ENCODE measurements at places on chromosomes 12 and 14.

GRCh38 chr14:68479247-68479646 lies 313.6 kb downstream of the ZFP36L1 start:
- DNase-seq: no peak

DNA sequence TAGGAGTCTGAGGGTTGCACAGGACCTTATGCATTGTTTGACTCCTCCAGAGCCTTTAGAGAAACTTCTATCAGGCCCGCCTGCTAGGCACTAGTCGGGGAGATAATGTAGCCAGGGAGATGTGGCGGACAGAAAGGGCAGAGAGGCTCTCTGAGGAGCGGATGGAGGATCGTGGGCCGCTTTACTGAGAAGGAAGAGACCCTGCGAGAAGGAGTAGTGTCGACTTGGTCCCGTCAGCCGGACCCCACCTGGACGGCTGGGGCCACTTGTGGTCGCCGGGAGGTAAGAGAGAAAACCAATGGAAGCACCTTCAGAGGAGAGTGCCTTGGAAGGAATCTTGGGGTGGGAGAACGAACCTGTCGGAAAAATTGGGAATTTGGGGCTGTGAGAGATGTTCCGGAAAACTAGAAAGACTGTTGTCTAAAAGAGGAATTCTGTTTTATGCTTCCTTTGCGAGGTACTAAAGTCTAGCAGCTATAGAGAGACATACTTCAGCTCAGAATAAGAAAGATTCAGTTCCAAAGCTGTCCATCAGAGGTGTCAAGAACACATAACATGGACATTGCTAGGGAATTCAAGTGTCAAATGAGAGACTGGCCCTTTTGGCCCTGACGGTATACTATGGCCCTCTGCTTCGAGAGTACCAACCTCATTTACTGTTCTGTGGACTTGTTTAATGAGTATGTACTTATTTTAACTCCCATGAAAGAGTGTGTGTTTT lies 660 bp upstream of the MCRS1 start:
- DNase-seq: no peak

- no peak for DNase-seq
Observed at GRCh38 chr12:58458102-58458501, 462.2 kb downstream of the LRIG3 start.

DNA sequence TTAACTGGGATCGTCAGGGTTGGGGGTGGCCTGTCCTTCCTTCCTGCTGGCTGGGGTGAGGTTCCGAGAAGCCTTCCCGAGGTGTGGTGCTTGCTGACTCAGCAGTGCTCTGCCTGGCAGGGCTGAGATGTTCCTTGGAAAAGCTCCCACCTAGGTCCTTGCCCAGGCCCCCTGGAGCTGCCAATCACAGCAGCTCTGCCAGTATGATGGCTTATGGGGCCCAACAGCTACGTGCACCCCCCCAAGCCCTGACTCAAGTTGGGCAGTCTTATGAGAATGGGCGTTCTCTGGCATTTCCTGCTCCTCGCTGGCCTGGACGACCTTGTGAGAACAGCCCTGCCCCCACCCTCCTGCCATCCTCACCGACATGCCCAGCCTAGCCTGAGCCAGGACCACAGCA lies 292.2 kb upstream of the CRY1 start:
- DNase-seq: no peak

DNA sequence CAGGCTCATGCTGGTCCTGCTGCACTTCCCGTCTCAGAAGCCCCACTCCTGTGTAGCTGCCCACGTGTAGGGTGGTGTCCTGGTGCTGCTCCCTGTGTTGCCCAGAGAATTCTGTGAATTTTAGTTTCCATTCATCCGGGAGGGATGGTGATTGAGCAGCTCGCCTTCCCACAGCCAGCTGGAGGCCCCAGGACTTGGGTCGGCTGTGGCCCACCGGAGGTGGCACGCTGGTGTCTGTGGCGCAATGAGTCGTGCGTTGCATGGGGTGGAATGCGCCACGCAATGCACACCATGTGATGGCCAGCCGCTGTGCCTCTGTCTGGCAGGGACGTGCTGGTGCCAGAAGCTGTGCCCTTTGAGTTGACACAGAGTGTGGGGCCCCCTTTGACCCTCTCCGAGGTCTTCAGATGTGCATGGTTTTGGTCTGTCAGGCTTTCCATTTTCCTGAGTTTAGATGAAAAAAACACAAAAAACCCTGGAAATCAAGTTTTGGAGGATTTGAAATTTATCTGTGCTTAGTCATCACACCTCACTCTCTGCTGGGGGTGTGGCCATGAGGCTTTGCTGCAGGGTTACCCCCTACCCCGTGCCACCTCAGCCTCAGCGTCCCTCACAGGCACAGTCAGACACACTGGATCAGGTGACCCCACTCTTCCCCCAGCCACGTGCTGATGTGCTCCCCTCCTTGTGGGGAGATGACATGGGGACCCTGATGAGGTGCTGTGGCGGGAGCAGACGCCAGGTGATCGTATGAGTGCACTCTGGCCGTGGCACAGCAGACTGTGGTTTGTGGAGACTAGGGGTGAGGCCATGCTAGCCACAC lies 64.6 kb downstream of the EP400 start:
- no peak for DNase-seq

GRCh38 chr12:111249018-111249370 lies 119.9 kb downstream of the PHETA1 start:
- no peak for DNase-seq

DNA sequence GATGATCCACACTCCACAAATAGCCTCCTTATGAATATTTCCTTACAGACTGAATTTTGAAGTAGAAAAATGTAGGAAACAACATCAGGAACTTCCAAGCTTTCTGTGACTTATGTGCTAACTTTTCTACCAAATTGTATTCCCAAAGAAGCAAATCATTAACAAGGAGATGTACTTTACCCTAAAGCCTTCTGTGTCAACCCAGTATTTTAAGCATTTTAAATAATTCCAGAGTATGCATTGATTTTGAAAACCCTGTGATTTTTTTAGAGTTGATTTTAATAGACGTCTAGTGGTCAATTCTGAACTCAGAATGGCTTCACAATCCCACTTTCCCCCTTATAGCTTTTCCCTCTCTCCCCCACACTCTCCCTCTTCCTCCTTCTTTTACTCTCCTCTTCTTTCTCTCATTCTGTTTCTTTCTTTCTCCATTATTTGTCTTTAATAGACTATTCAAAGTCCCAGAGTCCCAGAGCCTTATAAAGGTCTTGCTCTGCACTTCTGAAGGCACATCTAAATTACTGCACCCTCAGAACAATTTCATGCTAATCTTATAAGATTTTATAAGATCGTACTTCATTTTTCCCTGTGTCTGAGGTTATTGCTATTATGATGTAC lies 10.1 kb upstream of the MYF6 start:
- DNase-seq: no peak

DNA sequence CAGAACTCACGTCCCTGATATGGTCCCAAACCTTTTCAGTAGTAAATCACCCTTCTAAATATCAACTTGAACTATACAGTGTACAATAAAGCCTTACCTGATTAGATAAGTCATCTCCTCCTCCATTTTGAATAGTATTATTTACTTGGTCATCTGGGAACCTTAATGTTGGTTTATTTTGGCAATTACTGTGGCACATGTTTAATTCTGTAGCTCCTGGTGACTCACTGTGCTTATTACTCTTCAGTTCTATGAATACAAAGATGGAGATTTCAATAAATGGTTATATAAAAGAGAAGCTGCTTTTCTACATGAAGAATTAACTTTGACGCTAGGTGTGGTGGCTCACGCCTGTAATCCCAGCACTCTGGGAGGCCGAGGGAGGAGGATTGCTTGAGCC lies 25.4 kb downstream of the MIS18BP1 start:
- DNase-seq: no peak

- no peak for DNase-seq
Observed at GRCh38 chr14:52706286-52706685, 714 bp upstream of the PSMC6 start.

DNA sequence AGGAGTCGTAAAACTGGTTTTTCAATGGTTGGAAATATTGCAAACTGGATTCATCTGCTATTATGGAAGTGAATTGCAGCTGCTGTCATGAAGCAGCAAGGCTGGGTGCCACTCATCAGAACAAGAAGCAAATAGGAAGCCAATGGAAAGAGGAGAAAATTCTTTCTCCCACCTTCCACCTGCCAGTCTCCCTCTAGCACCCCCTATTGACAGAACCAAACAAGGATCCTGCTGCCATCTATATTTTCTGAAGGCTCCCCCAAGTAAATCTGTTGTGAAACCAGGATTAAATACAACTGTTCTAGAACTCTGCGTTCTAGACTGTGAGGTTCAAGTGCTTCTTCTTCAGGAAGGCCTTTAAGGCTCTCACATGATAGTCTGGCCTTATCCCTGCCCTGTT lies 286.6 kb downstream of the AACS start:
- DNase-seq: no peak

- DNase-seq: no peak
Observed at GRCh38 chr12:63990828-63991547, 146.5 kb downstream of the SRGAP1 start.

GRCh38 chr14:66045572-66046021 lies 440.6 kb upstream of the CCDC196 start:
- DNase-seq: no peak

- DNase-seq: no peak
Observed at GRCh38 chr12:20374795-20375194, 6.5 kb downstream of the PDE3A start.

DNA sequence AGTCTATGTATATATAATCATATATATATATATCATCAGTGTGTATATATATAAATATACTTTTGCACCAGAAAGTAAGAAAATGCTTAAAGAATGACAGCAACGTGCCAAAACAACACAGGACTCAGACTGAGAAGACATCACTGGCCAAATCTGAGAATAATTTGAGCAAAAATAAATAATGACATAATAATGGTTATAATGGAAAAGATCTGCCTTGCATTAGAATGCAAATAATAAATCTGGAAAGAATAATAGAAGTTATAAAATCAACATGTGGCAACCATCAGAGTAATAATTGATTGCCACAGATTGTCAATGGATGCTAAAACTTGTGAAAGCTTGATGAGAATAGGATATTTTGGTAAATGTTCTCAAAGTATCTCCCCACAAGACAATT lies 61.5 kb upstream of the PLEKHG7 start:
- no peak for DNase-seq

GRCh38 chr12:124655698-124656516 lies 88.5 kb upstream of the NCOR2 start:
- DNase-seq: peak; percentile 94

DNA sequence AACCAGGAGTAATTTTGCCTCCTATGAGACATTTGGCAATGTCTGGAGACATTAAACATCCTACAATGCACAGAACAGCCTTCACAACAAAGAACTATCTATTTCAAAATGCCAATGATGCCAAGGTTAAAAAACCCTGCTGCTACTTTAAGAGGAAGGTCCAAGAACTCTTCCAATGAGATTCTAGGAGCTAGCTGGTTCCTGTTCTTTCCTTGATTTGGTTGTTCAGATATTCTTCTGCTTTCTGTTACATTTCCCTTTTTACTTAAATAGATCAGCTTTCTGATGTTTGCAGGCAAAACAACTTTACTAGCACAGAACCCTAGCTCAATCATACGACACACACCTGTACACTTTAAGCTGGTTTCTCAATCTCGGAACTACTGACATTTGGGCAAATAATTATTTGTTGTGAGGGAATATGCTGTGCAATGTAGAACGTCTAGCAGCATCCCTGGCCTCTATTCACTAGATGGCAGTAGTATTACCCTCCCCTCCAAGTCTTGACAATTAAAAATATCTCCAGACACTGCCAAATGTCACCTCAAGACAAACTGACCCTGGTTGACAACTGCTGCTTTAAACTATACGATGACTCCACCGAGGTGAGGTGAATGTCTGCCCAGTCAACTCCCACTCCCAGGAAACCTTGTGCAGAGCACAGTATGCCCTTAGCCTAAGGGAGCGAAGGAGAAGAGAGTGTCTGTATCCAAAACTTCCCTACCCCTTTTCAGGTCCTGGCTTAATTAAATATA lies 4.4 kb downstream of the BLTP3B start:
- DNase-seq: no peak

GRCh38 chr14:57582746-57583145 lies 89.1 kb upstream of the CCDC198 start:
- no peak for DNase-seq

GRCh38 chr14:86915406-86915805 lies 1077.6 kb downstream of the GALC start:
- DNase-seq: no peak

DNA sequence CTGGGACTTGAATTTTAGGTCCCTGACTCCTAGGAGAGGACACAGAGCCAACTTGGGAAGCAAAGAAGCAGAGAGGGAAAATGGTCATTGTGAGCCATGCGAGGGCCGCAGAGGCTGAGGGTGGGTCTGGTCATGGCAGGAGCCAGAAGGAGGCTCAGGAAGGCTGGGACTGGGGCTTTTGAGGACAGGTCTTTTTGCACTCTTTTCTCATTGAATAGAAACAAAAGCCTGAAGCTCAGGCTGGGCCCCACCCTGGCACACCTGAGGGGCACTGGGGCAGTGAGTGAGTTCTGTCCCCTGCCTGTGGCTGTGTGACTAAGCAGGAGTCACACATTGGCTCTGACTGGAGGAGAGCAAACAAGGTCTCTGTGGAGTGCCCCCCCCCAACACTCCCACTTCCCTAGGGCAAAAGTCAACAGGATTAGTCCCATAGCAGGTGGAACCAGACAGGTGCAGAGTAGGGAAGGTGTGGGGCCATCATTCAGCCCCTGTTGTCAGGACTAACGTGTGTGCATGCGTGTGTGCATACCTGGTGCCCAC lies 2.8 kb downstream of the KRT7 start:
- DNase-seq: no peak

DNA sequence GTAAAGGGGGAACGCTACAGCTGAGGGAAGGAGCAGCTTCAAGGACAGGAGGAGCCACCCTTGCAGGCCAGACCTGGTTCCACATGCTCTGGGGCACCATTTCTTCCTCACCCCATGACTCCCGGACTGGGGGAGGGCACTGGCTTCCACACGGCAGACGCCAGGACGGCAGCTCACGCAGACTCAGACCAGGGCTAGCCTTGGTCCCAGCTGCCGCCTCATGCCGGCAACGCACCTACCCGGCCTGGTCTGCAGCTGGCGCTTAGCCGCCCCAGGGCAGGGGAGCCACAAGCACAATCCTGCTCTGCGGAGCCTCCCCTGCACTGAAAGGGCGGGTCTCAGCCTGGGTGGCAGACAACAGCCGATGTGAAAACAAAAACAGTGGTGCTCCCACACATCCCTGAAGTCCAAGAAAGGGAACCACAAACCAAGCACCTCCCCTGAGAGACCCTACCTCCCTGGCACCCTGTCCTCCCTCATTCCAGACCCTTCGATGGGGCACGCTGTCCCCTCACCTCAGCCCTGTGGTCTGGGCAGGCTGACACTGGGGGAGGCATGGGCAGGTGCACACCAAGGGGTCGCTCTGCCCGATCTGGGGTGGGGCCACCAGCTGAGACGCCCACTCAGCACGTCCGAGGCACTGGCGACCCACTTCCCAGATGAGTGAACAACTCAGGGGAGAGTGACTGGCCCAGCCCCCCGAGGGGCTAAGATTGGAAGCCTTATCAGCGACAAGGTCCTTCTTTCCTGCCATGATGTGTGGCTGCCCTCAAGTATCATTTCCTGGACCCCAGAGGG lies 65.0 kb downstream of the CHGA start:
- DNase-seq: no peak

Measured in left hindlimb (tissue), 1 donor.